ENCODE measurements at places on chromosomes 5 and 9. TPM values are rescaled to one million over a fixed set of nuclear protein-coding genes. Genes with fewer than 3 reads are reported as not detected.

DNA sequence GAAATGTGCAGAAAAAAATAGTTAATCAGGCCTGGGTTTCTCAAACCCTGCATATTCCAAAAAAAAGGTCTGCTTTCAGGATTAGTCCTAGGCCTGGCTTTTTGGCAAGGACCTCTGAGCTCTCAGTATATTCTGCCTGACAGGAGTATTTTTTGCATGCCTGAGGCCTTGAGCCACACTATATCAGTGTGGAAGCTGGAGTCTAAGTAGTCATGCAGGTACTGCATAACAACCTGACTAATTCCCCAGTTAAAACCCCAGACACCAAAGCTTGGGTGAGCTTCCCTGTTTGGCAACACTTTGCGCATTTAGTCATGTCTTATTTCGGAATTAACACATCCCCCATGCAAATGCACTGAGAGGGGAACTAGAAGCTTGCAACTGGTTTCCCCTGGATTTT, 359.5 kb downstream of the CETN3 start:
- DNase-seq = no peak

- no peak for DNase-seq
Observed at GRCh38 chr9:9004810-9005209, 1205.2 kb upstream of the DMAC1 start.

DNA sequence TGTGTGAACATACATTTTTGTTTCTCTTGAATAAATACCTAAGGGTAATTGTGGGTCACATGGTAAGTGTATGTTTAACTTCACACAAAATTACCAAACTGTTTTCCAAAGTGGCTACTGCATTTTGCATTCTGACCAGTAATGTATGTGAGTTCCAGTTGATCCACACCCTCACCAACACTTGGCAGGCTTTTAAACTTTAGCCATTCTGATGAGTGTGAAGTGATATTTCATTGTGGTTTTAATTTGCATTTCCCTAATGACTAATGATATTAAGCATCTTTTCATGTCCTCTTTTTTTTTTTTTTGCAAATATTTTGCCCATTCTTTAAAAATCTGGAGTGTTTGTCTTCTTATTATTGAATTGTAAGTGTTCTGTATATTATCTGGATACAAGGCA, 53.5 kb upstream of the MAST4 start:
- no peak for DNase-seq

Gene LSM11
- total RNA-seq = 6.7 TPM

Gene FOXD4L4
- total RNA-seq = 0.14 TPM

DNA sequence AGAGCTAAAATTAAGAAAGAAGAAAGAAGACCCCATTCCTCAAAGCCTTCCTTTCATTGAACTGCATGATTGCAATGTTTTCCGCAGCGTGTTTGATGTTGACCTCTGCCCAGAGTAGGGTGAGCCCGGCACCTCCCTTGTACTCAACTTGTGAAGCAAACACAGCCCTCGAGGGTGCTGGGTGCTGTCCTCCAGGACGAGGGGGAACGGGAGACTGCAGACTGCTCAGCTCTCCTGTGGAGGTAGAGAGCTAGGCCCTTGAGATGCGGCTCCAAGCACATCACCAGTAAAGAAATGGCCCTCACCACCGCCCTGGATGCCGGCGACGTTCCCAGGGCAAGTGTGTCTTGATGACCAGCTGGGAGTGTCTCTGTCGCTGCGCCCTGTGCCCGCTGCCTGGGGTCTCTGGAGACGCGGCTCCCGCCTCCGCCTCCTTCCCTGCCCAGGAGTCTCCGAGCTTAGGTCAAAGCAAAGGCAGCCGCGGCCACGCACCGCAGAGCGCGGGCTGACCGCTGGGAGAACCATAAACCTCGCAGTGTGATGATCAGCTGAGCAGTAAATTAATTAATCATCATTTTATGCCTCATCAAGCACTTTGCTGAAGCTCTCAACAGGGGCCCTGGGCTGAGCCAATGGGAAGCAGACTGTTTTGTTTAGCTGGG, 108.7 kb downstream of the IRX2 start:
- no peak for DNase-seq

DNA sequence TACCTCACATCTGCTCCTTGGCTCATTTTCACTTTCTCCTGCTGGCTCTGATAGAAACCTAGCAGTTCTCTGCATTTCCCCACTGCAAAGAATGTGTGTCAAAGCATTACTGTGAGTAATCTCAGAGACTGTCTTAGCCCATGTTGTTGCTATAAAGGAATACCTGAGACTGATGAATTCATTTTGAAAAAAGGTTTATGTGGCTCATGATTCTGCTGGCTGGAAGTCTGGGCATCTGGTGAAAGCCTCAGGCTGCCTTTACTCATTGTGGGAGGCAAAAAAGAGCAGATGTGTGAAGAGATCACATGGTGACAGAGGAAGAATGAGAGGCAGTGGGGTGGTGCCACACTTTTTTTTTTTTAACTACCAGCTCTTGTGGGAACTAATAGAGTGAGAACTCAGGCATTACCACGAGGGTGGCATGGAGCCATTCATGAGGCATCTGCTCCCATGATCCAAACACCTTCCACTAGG, 191.6 kb upstream of the CTNND2 start:
- no peak for DNase-seq

DNA sequence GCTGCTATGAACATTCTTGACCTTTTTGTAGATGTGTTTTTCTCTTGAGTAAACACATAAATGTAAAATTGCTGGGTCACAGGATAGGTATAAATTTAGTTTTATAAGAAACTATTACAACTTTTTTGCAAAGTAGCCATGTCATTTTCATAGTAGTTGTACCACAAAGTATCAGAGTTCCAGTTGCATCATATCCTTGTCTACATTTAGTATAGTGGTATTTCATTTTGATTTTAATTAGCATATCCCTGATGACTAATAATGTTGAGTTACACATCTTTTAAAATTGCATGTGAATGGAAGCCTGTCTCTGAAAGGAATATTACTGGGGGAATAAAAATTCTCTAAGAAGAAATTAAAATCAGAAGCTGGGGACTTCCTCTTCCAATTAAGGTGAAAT, 85.4 kb downstream of the TMEM161B start:
- no peak for DNase-seq

Gene ESM1
- 0.23 TPM for total RNA-seq

- no peak for DNase-seq
Observed at GRCh38 chr5:77413049-77413448, 79.1 kb downstream of the WDR41 start.

Gene SLC9A3
- 1.3 TPM for total RNA-seq

Gene RICTOR
- total RNA-seq = 34.6 TPM

DNA sequence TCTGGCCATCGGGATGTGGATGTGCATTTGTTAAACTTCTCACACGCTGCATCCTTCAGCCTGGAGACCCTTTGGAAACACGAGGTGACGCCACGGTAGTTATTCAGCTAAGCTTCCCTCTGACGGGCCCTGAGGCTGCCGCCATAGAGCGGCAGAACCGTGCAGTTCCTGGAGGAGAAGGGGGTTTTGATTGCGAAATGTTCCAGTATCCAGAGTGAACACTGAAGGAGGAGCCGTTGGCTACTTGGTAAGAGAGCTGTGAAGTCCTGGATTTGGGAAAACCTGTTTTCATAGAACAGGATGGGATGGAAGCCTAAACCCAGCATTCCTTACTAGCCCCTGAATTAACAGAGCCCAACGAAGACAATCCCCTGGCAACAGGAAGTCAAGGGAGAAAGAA, 23.0 kb upstream of the EXOC3 start:
- DNase-seq = no peak

Gene PLPPR1
- total RNA-seq = not detected

Gene TMCO6
- 35.0 TPM for total RNA-seq

DNA sequence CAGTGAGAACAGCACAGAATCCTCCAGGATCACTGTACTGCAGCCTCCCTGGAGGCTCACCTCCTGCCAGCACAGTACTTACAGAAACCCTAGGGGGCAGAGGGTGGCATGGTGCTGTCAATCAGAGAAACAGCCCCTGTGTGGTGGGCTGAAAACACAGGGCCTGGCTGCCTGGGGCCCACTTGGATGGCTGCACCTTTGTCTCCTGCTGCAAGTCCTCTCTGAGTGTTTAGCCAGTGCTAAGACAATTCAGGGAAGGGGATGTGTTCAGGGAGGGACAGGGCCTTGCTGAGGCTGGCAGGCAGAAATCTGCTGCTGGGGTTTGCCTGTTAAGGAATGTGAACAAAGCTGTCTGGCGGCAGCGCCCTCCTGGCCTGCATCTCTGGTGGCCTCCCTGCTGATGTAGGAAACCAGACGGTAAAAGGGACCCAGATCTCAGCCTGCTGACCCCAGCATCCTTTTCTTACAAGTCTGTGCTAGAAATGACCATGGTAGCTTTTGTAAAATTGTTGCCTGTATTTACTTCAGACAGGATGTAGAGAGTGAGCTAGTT, 39.5 kb downstream of the PRRC2B start:
- no peak for DNase-seq

Gene SLC6A3
- not detected for total RNA-seq

Measured in activated T-cell treated with anti-CD3 and anti-CD28 coated beads, Interleukin-2, amount 50 U/mL, for 72 hours (primary cell).